Stimulated activated CD8-positive, alpha-beta memory T cell treated with anti-CD3 and anti-CD28 coated beads, Interleukin-4, amount 100 ng/mL, for 1 hour (primary cell): ENCODE measurements at places on chromosomes 12 and 14.
A peak's percentile ranks its signal among the peaks of the same experiment; 100 is the strongest.

DNA sequence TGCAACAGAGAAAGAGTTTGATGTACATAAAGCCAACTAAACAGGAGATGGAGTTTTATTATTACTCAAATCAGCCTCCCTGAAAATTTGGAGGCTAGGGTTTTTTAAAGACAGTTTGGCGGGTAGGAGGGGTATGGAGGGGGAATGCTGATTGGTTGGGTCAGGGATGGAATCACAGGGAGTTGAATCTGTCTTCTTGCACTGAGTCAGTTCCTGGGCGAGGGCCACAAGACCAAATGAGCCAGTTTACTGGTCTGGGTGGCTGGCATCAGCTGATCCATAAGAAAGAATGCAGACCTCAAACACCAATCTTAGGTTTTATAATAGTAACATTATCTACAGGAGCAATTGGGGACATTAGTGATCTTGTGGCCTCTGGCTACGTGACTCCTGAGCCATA lies 64.9 kb downstream of the RIN3 start:
- DNase-seq: no peak

DNA sequence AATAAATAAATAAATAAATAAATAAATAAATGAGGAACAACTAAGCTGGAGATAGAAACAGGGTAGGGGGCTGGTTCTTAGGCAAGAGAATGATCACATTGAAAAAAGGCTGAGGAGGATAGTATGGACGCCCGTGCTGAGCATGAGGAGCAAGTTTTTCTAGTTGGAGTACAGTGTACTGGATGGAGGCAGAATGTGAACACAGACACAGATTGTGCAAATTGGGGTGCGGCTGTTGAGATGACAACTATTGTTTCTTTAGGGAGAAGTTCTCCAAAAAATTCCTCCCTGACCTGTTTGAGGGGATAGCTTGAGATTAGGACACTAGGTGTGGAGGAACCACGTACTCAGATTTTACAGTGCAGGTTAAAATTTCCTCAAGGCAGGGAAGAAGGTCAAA lies 979 bp upstream of the BIN2 start:
- DNase-seq: no peak

DNA sequence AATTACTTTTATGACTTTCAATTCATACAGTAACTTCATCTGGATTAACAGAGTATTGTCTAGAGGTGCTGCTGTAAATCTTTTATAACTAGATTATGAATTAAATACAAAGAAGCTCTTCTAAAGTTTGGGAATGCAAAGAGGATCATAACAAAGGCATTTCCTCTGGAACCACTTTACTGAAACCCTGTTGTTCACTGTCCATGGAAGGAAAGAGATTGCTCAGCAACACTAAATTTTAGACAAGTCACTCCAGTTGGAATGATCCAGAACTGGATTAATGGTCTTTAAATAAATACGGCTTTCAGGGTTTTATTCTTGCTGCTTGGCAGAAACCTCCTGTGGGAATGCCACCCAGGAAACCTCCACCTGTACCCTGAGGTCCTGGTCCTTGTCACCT lies 250.6 kb downstream of the KSR2 start:
- no peak for DNase-seq

GRCh38 chr12:110548678-110549077 lies 34.4 kb downstream of the PPTC7 start:
- no peak for DNase-seq

DNA sequence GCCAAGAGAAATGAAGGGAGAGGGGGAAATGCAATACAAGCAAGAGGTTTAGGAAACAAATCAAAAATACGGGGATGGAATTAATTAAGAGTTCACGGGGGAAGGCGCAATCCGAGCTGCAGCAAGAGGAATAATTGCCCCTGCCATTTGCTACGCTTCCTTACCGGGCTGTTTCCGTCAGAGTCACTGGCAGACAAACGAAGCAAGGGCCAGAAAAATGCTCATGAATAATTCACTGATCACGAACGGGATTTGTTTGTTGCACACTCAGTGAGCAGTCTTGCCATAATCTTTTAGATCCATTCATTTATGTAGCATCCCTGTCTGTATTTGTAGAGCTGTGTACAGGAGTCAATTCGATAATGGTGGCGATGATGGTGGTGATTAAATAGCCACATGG lies 39.0 kb downstream of the PLXNC1 start:
- no peak for DNase-seq

DNA sequence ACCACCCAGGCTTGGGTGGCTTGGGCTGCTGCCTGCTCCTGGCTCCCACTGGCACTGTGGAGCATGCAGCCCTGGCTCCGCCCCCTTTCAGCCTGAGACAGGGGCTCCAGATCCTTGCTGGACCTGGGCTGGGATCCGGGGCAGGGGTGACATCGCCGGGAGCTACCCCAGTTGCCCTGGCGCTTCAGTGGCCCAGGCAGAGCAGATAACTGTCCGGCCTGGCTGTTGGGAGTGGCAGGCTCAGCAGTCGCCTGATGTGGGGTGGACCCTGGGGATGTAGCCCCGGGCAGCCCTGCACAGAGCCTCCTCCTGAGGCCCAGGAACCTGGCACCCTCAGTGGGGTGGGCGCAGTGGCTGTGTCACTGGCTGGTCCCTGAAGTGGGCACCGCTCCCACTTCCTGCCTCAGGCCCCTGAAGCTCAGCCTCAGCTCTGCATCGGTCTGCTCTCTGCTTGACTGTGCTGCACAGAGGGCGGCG lies 57.9 kb downstream of the FUT8 start:
- no peak for DNase-seq

GRCh38 chr14:24271134-24271833 lies at the start of gene RABGGTA:
RABGGTA (minus strand) TSS chr14:24271597; CDS start chr14:24271115, 482 bp downstream.
- DNase-seq: peak; percentile 67

DNA sequence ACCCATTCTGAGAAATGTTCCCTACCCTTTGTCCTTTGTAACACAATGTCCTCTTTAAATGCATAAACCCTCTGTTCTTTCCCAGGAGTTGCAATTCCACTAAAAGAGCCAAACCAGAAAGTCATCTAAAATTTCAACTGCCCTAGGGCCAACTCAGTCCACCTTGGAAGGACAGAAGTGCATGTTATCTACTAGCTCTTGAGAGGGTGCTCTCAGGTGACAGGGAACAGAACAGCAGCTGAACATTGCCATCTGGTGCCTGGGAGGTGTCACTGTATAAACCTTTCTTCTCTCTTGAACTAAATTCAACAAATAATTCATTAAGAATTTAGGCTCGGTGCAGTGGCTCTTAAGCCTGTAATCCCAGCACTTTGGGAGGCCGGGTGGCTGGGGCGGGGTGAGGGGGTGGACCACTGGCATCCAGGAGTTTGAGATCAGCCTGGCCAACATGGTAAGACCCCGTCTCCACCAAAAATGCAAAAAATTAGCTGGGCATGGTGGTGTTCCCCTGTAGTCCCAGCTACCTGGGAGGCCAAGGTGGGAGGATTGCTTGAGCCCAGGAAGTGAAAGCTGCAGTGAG lies 10.3 kb upstream of the FERMT2 start:
- DNase-seq: no peak

- DNase-seq: no peak
These were observed 327.0 kb downstream of the SEC23A start for GRCh38 chr14:38775986-38776385.

DNA sequence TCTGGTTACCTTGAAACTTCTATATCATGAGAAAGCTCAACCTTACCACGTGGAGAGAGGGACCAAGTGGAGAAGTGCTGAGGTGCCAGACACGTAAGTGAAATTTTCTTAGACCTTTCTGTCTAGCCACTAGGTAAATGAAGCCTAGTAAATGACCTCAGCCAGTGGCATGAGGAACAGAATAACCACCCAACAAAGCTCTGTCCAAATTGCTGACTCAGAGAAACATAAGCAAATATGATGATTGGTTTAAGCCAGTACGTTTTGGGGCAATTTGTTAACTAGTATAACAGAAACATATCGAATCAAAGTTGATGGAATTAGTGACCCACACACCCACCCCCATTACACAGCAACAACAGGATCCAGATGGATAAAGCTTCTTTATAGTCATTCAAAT lies 75.2 kb upstream of the MAX start:
- no peak for DNase-seq

- no peak for DNase-seq
These were observed 894 bp downstream of the KRT8 start for GRCh38 chr12:52903855-52904508.

GRCh38 chr14:104284107-104284592 lies 145.8 kb downstream of the KIF26A start:
- no peak for DNase-seq

GRCh38 chr12:39239490-39240486 lies 203.1 kb downstream of the KIF21A start:
- DNase-seq: no peak

DNA sequence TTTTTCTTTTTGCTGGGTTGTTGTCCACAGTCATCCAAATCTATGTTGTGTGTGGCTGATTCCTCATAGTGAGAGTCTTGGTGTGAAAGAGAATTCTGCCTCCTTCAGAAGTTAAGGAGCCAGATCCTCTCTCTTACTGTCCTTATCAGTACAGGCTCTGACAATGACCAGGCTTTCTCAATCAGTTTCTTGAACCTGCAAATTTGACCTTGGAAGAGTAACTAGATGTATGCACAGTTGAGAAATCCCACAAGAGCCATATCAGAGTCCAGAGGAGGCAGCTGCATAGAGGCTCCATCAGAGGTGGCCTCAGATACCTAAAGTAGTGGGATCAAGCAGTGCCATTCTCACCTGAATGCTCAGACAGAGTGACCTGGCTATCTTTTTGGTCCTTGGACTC lies 5.5 kb upstream of the GALC start:
- DNase-seq: no peak

GRCh38 chr12:131372706-131373195 lies 338.1 kb upstream of the SFSWAP start:
- DNase-seq: no peak

- no peak for DNase-seq
These were observed 326.8 kb downstream of the SYT1 start for GRCh38 chr12:79191391-79191790.

- DNase-seq: no peak
These were observed 151.1 kb upstream of the TBX3 start for GRCh38 chr12:114835031-114835430.

GRCh38 chr14:89652352-89652751 lies 235.3 kb upstream of the FOXN3 start:
- no peak for DNase-seq

- no peak for DNase-seq
These were observed 39.8 kb downstream of the PPP1R12A start for GRCh38 chr12:79895071-79895470.

- no peak for DNase-seq
These were observed 23.4 kb downstream of the WBP11 start for GRCh38 chr12:14779834-14780233.

DNA sequence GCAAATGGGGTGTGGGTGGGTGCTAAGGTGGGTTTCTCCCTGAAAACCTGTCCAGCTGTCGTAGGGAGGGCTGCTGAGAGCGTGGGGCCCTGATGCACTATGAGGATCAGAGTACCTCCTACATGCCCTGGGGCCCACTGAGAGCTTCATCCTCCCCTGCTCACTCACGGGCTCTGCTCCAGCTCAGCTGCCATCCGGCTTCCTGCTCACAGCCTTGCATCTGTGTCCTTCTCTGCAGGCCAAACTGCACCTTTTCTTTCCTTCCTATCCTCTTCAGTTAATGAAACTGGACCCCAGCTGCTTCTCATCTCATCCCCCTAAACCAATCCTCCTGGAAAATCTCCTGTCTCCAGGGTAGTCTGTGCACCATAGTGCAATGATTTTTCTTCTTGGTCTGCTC lies 22.2 kb upstream of the GPRC5D start:
- no peak for DNase-seq

DNA sequence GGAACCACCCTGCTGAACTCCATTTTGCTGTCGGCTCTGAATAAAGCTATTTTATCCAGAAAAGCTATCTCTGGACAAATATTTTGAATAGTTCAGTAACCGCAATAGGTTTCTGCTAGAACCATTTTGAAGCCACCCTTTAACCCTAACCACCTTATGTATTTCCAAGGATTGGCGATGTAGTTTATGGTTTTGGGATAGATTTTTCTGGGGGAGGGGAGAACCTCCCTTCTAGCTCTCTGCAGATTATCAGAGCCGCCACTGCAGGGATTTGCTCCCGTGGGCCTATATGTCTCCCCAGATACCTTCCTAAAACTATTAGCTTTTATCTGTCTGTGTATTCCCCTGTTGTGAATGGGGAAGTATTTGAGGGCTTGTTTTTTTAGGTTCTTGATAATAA lies 1.8 kb upstream of the TUBA1B start:
- DNase-seq: no peak

- DNase-seq: no peak
These were observed 4.6 kb downstream of the FOXN4 start for GRCh38 chr12:109304485-109304884.

- DNase-seq: no peak
These were observed 58.4 kb upstream of the DIO3 start for GRCh38 chr14:101502761-101503392.

- DNase-seq: no peak
These were observed 4.9 kb downstream of the PHLDA1 start for GRCh38 chr12:76026643-76027063.

GRCh38 chr12:100234166-100234565 lies 32.7 kb downstream of the DEPDC4 start:
- DNase-seq: no peak

- DNase-seq: peak; percentile 20
These were observed 59.9 kb upstream of the FBRSL1 start for GRCh38 chr12:132429946-132430643.

GRCh38 chr12:108751821-108752220 lies 20.5 kb upstream of the CORO1C start:
- DNase-seq: no peak

- no peak for DNase-seq
These were observed 10.1 kb upstream of the SERPINA1 start for GRCh38 chr14:94398536-94398935.

GRCh38 chr12:77343291-77343690 lies 277.9 kb upstream of the E2F7 start:
- DNase-seq: no peak
